ENCODE measurements at places on chromosomes 12 and 14. TPM values are rescaled to one million over a fixed set of nuclear protein-coding genes. Genes with fewer than 3 reads are reported as not detected.

RD3L gene
- polyA plus RNA-seq, result 26.6 TPM

HOTAIR gene
- not detected for polyA plus RNA-seq

ANKRD33 gene
- polyA plus RNA-seq, result 0.01 TPM

ATL1 gene
- 0.51 TPM for polyA plus RNA-seq

EGLN3 gene
- 256 TPM for polyA plus RNA-seq

NRIP2 gene
- 4.0 TPM for polyA plus RNA-seq

APEX1 gene
- 58.5 TPM for polyA plus RNA-seq

PLCZ1 gene
- not detected for polyA plus RNA-seq

ITGB7 gene
- polyA plus RNA-seq, result 0.55 TPM

NGB gene
- polyA plus RNA-seq, result not detected

ACOT6 gene
- polyA plus RNA-seq, result not detected

ESR2 gene
- 0.15 TPM for polyA plus RNA-seq

LTB4R2 gene
- polyA plus RNA-seq, result 0.51 TPM

LRP1-AS gene
- not detected for polyA plus RNA-seq

TBX5 gene
- 4.0 TPM for polyA plus RNA-seq

TMEM30B gene
- 0.35 TPM for polyA plus RNA-seq

NXPH4 gene
- 0.66 TPM for polyA plus RNA-seq

SMIM41 gene
- not detected for polyA plus RNA-seq

AQP6 gene
- 0.06 TPM for polyA plus RNA-seq

HVCN1 gene
- polyA plus RNA-seq, result 17.9 TPM

NYNRIN gene
- polyA plus RNA-seq, result 6.8 TPM

KRT79 gene
- polyA plus RNA-seq, result 0.30 TPM

INHBC gene
- 0.03 TPM for polyA plus RNA-seq

CLEC4C gene
- not detected for polyA plus RNA-seq

BDKRB2 gene
- 0.58 TPM for polyA plus RNA-seq

EEF1AKMT3 gene
- polyA plus RNA-seq, result 1.1 TPM

RAB15 gene
- polyA plus RNA-seq, result 8.2 TPM

BATF gene
- polyA plus RNA-seq, result 1.7 TPM

HHIPL1 gene
- 0.55 TPM for polyA plus RNA-seq

TEAD4 gene
- polyA plus RNA-seq, result 45.6 TPM

FUT8 gene
- polyA plus RNA-seq, result 2.9 TPM

WSCD2 gene
- polyA plus RNA-seq, result 0.01 TPM

TSPAN31 gene
- 36.6 TPM for polyA plus RNA-seq

HOXC4 gene
- not detected for polyA plus RNA-seq

ASIC1 gene
- polyA plus RNA-seq, result 0.74 TPM

VWF gene
- 254 TPM for polyA plus RNA-seq

FLRT2 gene
- polyA plus RNA-seq, result 1.1 TPM

MYF6 gene
- not detected for polyA plus RNA-seq

COA8 gene
- polyA plus RNA-seq, result 141 TPM

PRB2 gene
- not detected for polyA plus RNA-seq

ADAM21 gene
- polyA plus RNA-seq, result not detected

KIF26A gene
- 5.9 TPM for polyA plus RNA-seq

AHSA1 gene
- 247 TPM for polyA plus RNA-seq

JPH4 gene
- 0.22 TPM for polyA plus RNA-seq

KRT81 gene
- polyA plus RNA-seq, result not detected

KITLG gene
- polyA plus RNA-seq, result 3.6 TPM

OVCH1 gene
- 0.12 TPM for polyA plus RNA-seq

DENR gene
- 19.2 TPM for polyA plus RNA-seq

All from heart right ventricle (tissue), 16 donors.